ENCODE measurements at places on chromosomes 12 and 14.

- DNase-seq = no peak
These were observed 30.3 kb downstream of the EFCAB11 start for GRCh38 chr14:89924268-89924667.

DNA sequence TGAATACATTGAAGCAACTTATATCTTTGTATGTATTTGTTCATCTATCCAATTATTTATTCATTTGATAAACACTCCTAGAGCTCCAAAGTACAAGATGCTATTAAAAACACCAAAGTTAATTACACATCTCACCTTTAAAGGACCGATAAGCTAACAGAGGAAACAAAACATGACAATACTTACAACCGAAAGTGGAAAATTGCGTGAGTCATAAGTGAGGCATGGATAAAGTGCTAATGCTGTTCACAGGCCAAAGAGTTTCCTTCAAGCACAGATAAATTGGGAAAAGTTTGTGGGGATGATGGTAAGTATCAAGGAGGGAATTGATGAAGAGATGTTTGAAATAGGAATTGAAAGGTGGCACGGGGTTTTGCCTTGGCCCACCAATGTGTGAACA lies 172.8 kb upstream of the KITLG start:
- DNase-seq = peak; percentile 42

- no peak for DNase-seq
These were observed 5.4 kb upstream of the LPAR5 start for GRCh38 chr12:6641131-6641530.

GRCh38 chr14:64467101-64467500 lies 1.8 kb downstream of the AKAP5 start:
- DNase-seq = no peak

GRCh38 chr14:68961781-68962584 lies 17.1 kb downstream of the ACTN1 start:
- no peak for DNase-seq

- no peak for DNase-seq
These were observed 1.3 kb downstream of the KRT7 start for GRCh38 chr12:52234223-52234810.

GRCh38 chr14:101535232-101535631 lies 26.1 kb upstream of the DIO3 start:
- peak; percentile 80 for DNase-seq

DNA sequence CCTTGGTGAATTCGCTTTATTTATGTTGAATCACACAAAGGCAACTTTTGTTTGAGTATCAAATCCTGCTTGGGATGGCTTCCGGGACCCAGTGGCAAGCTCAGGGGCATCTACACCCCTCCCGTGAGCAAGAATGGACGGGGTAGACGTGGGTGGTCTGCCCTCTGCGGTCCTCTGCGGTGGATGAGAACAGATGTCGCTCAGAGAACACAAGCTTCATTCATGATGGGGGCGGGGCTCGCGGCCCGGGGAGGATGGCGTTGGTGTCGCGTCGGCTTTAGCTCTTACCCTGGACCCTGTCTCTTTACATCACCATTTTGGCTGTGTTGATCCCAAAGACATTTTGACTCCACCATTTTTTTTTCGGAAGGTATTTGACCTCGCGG lies 158.5 kb upstream of the RTL1 start:
- no peak for DNase-seq

GRCh38 chr12:132399092-132400010 lies 70.0 kb upstream of the GALNT9 start:
- DNase-seq = no peak

- DNase-seq = no peak
These were observed 164.5 kb downstream of the KIF21A start for GRCh38 chr12:39278426-39278825.

DNA sequence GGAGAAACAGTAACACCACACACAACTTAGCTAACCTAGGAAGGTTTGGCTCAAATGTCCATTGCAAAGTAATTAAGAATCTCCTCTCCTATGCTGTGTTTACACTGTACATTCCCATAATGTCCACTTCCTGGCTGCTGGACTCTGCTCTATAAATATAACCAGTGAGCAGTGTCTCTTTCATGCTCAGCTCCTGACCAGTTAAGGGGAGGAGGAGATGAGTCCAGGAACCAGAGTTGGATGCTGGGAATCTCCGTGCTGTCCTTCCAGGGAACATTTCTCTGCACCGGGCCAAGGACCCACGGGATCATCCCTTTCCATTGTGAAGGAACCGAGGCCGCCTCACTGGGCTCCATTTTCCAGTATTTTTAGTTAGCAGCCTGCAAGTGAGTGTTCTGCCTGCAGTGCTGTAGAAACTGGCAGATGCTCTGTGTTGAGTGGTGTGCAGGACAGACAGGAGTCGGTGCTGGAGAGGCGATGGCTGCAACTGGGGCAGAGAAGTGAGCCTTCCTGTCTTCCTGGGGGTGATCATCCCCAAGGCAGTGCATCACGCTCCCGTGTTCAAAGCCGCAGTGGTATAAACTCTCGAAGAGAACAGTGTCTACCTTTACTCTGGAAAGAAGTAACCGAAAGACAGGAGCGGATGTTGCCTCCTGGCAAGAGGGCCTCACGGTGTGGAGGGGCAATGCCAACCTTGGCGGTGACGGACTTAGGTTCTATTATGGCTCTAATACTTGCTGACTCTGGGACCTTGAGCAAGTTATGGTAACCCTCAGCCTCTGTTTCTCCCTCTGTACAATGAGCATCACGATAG lies 195.5 kb downstream of the CACNA1C start:
- peak; percentile 35 for DNase-seq

- DNase-seq = no peak
These were observed 118.5 kb upstream of the C14orf180 start for GRCh38 chr14:104460791-104461651.

GRCh38 chr12:60522684-60523400 lies 927.0 kb downstream of the SLC16A7 start:
- no peak for DNase-seq

DNA sequence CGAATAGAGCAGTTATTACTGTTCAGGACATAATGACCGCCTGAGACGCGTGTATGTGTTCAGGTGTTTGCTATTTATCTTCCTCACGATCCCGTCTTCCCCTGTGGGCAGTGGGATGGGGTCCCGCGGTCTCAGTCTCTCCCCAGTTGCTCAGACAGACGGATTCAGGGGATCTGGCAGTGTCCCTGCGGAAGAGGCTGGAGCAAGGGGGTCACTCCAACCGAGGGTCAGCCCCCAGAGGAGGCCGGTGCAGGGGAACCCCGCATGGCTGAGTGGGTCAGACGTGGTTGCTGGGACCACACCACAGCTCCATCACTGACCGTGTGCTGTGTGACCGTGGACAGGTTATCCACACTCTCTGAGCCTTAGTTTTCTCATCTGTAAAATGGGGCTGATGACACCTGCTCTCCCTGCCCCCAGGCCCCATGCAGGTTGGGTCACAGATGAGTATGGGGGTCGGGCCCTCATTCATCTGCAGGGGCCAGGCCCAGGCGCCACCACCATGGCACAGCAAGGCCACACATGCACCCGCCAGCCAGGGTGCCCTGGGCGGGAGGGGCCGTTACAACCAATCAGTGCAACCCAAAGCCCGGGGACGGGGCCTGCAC lies 5.2 kb downstream of the MMP17 start:
- DNase-seq = no peak

DNA sequence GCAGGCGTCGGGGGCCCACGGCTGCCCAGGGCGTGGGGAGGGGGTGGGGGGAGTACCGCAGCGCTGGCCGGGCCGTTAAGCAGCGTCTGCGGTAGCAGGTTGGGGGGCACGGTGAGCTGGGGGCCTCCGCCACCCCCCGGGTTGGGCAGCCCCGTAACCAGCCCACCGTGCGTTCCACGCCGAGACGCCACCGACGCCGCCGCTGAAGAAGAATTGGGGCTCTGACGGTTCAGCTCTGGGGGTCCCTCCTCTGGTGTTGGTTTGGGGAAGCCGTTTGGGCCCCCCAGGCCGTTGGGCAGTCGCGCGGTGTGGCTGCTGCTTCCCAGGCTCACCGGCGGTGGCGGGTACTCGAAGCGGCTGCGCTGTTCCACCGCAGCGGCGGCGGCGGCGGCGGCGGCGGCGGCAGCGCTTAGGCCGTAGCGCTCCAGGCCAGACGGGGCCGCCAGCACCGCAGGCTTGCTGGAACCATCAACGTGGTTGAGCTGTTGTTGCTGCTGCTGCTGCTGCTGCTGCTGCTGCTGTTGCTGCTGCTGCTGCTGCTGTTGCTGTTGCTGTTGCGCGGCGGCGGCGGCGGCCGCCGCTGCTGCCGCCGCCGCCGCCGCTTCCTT lies 1.5 kb downstream of the IRF2BPL start:
- DNase-seq = no peak

DNA sequence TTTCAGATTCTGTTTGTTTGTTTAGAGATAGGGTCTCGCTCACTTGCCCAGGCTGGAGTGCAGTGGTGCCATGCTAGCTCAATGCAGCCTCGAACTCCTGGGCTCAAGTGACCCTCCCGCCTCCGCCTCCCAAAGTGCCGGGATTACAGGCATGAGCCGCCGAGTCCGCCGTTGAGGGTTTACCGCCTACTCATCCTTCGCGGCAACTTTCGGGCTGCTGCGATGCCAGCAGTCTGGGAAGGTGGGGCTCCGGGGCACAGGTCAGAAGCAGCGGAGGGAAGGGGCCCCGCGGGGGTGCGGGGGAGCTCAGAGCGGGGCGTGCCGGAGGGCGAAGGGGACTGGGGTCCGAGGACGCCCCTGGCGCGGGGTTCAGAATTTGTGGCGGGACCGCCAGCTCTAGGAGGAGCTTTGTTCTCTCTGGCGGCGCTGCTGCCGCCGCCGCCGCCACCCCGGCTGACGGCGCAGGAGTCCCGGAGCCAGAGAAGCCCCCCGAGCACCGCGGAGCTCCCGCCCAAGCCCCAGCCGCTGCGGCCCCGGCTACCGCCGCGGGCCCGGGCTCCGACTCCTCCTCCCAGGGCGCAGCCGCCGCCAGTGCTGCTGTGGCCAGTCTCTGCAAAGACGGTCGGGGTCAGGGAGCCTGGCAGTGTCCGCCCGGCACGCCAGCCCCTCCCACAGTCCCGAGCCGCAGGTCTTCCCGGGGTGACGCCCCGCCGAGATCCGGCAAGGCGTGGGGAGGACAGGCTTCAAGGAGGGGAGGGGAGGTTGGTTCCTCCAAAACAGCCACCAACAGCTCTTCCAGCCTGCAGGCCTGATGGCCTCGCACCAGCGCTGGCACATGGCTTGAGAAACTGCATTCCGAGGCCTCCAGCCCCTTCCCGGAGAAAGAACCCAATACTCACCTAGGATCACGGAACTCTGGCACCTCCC lies 10.9 kb upstream of the KRT77 start:
- DNase-seq = peak; percentile 33

- DNase-seq = peak; percentile 20
These were observed 2.3 kb downstream of the SPATS2 start for GRCh38 chr12:49369411-49370145.

GRCh38 chr12:115336506-115336905 lies 652.5 kb upstream of the TBX3 start:
- no peak for DNase-seq

DNA sequence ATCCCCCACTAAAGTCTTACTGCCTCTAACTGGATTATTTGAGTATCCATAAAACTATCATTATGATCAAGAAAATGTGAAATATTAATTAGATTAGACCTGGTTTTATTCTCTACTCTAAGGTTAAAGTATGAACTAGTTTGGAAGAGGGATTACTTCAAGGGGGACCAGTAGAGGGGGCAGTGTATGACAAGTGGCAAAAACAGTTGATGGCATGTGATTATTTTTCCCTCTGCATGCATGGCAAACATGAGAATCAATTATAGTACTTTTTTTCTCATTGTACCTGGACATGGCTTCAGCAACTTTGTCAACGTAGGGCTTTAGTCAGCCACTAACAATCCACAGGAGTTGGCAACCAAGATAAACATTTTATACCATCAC lies 145.0 kb upstream of the SLC38A2 start:
- DNase-seq = no peak

DNA sequence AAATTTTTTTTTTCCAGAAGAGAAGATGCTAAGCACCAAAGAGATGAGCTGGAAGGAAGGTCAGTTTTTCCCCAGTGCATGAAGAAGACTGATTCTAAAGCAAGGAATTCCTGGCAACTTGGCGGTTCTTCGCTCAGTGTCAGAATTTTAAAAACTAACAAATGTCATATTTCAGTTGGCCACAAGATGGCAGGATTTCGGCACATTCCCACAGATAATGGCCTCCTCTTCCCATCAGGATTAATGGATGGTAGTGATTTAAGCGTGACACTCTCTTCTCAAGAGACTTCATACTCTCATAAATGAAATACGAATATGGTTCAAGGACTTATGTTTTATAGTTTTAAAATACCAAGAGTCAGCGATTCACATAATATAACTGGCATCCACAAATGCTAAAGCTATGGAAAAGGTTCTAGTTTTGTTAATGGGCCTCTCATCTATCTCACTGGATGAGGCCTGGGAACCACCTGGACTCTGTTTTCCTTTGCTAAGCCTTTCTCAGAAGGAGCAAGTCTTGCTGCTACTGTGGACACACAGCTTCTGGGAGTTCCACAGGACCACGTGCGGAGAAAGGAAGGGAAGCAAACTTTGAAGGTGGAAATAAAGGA lies 46.1 kb upstream of the PTPRO start:
- DNase-seq = peak; percentile 17

- DNase-seq = no peak
These were observed 37.0 kb downstream of the TDG start for GRCh38 chr12:104002686-104003085.

DNA sequence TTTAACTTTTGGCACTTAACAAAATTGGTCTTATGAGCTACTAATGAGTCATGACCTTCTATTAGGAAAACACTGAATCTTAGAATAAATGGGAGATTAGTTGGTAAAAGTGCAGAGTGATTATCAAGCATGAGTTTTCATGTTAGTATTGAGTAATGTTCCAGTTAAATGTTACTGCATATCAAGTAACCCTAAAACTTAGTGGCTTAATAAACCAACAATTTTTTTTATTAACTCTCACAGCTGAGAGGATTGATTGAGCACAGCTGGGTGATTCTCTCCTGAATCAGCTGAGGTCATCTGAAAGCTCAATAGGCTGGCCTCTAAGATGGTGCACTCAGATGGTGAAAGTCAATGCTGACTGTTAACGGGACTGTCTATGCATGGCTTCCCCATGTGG lies 248.6 kb downstream of the BCL11B start:
- DNase-seq = no peak

DNA sequence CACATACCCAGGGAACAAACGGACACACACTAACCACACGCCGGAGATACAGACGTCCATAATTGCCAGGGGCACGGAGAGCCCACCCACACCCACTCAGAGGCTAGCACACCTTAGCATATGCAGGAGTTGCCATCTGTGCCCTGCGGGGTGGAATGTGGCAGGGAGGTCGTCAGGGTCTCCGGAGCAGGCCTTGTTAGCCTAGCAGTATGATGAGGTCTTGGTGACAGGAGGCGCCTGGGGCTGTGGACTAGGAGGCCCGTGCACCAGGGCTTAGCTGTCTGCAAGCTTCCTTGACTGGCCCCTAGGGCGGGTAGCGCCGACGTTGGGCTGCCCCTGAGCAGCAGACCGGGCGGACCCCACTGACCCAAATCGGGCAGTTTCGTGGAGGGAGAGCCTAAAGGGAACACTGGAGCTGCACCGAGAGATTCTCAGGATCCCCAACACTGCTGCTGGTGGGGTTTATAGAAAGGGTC lies 10.0 kb downstream of the STAC3 start:
- no peak for DNase-seq

Measured in large intestine (tissue), 12 donors.